ENCODE measurements at places on chromosomes 4 and X. TPM values are rescaled to one million over a fixed set of nuclear protein-coding genes. Genes with fewer than 3 reads are reported as not detected.

GRCh38 chr4:101801958-101802357 is 11.4 kb downstream of the BANK1 start:
- no peak for DNase-seq
- H3K27me3 ChIP-seq = no peaks in the 10 kb centered on the region
- H3K4me1 ChIP-seq = no peaks in the 10 kb centered on the region
- H3K4me3 ChIP-seq = no peak overlapping the region
- H3K36me3 ChIP-seq = no peaks in the 10 kb centered on the region

DNA sequence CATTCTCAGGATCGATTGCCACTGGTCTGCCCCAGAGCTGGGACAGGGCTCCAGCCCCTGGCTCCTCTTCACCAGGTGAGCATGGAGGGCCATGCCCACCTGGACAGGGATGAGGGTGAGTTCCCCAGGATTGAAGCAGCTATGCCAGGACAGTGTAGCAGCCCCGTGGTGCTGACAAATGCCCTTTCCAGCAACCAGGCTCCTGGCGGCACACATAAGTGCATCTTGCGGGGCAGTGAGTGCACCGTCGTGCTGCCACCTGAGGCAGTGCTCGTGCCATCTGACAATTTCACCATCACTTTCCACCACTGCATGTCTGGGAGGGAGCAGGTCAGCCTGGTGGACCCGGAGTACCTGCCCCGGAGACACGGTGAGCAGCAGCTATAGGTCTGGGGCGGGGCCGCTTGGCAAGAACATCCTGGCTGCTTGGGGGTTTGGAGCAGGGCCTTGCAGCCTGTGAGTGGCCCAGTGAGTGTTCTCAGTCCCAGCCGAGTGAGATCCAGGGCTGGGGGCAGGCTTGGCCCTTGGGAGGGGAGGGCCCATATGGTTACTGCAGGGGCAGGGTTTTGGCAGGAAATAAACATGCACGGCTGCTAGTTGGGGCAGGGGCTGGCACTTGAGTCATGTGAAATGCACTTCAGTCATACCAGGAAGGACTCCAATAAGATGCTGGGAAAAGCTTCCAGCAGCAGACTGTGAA is 6.1 kb downstream of the IL9R start:
- DNase-seq = no peak
- no peak overlapping the region for H3K27ac ChIP-seq
- no peaks in the 10 kb centered on the region for H3K36me3 ChIP-seq
- H3K4me3 ChIP-seq = no peak overlapping the region

ASMT gene
- 0.22 TPM for total RNA-seq

- H3K4me3 ChIP-seq = no peak overlapping the region
- no peak overlapping the region for H3K27ac ChIP-seq
- no peak for DNase-seq
- no peaks in the 10 kb centered on the region for H3K27me3 ChIP-seq
- H3K4me1 ChIP-seq = no peaks in the 10 kb centered on the region
Observed at GRCh38 chr4:95377366-95377900, 171.3 kb downstream of the UNC5C start.

DNA sequence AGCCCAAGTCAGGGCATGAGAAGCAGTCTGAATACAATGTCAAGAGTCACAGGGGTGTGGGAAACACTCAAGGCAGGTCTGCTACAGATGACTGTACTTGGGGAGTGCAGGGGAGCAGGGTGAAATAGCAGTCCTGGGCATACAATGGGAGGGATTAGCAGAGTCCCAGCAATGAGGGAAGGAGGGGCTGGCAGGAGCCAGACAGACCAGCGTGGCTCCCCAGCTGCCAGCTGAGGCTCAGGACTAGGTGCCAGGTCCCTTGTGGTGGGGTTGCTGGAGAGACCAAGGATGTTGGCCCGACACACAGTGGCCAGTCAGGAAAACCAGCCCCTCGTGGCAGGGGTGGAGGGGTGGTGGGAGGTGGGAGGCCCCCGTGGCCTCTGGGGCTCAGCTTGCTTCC is 86.6 kb downstream of the RTL5 start:
- no peak overlapping the region for H3K27ac ChIP-seq
- no peak for DNase-seq
- no peaks in the 10 kb centered on the region for H3K4me1 ChIP-seq
- H3K4me3 ChIP-seq = no peak overlapping the region
- H3K27me3 ChIP-seq = no peaks in the 10 kb centered on the region

TRIM60 gene
- total RNA-seq = not detected

CLOCK gene
- 14.1 TPM for total RNA-seq

RTL9 gene
- total RNA-seq = 0.03 TPM

DNA sequence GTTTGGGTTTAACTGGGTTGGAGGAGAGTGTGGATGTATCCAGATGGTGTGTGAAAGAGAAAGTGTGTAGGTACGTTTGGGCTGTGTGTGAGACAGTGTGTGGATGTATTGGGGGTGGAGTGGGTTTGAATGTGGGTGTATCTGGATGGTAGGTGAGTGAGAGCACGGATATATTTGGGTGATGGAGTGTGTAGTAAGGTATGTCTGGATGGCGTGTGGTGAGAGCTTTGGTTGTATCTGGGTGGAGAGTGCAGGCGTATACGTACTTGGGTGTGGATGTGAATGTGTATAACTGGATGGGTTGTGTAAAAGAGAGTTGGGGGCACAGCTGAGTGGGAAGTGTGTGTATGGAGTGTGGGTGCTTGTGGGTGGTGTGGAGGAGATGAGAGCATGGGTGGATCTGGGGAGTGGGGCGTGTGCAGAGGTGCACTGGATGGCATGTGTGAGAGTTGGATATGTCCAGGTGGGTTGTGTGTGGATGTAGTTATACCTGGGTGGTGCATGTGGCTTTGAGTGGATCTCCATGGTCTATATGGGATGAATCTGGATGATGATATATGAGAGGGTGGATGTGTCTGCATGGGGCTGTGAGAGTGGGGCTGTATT is 6.8 kb downstream of the GPR173 start:
- no peaks in the 10 kb centered on the region for H3K36me3 ChIP-seq
- no peak overlapping the region for H3K27ac ChIP-seq
- no peak for DNase-seq
- no peak overlapping the region for H3K4me3 ChIP-seq

DNA sequence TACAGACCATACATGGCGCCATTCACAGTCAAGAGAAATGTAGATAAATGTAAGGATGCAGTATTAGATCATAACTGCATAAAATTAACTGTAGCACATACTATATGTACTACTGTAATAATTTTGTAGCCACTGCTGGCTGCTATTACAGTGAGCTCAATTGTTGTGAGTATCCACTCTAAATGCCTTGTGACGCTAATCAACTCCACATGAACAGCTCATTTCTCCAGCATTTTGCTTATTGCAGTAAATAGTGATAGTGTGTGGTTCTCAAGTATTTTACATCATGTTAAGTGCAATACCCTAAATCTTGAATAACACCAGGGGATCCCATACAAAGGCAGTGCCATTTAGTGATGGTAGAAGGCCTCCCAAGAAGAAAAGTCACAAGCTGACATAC is 21.2 kb downstream of the FGFBP1 start:
- H3K27ac ChIP-seq = no peak overlapping the region
- H3K4me3 ChIP-seq = no peak overlapping the region
- no peak for DNase-seq
- H3K4me1 ChIP-seq = no peaks in the 10 kb centered on the region
- no peaks in the 10 kb centered on the region for H3K36me3 ChIP-seq

GRCh38 chr4:159273141-159273438 is 170.2 kb downstream of the RAPGEF2 start:
- peaks cover 12% of the 10 kb centered on the region for H3K4me1 ChIP-seq
- no peak overlapping the region for H3K4me3 ChIP-seq
- H3K27me3 ChIP-seq = no peaks in the 10 kb centered on the region
- no peaks in the 10 kb centered on the region for H3K36me3 ChIP-seq

LANCL3 gene
- 0.06 TPM for total RNA-seq

- H3K36me3 ChIP-seq = no peaks in the 10 kb centered on the region
- no peaks in the 10 kb centered on the region for H3K27me3 ChIP-seq
- H3K27ac ChIP-seq = no peak overlapping the region
Observed at GRCh38 chr4:21001490-21001889, 301.2 kb downstream of the PACRGL start.

- H3K4me1 ChIP-seq = peaks cover 3% of the 10 kb centered on the region
- H3K36me3 ChIP-seq = no peaks in the 10 kb centered on the region
- no peak overlapping the region for H3K4me3 ChIP-seq
- no peak overlapping the region for H3K27ac ChIP-seq
- H3K27me3 ChIP-seq = no peaks in the 10 kb centered on the region
Observed at GRCh38 chr4:129345609-129346008, 249.7 kb downstream of the C4orf33 start.

- H3K4me1 ChIP-seq = no peaks in the 10 kb centered on the region
- peaks cover 8% of the 10 kb centered on the region for H3K27me3 ChIP-seq
- no peak overlapping the region for H3K27ac ChIP-seq
- DNase-seq = no peak
- H3K4me3 ChIP-seq = no peak overlapping the region
- H3K36me3 ChIP-seq = no peaks in the 10 kb centered on the region
Observed at GRCh38 chrX:72001906-72002305, 91.3 kb downstream of the NHSL2 start.
